ENCODE measurements at places on chromosomes 7 and 10. TPM values are rescaled to one million over a fixed set of nuclear protein-coding genes. Genes with fewer than 3 reads are reported as not detected.

Gene HABP2
- not detected for total RNA-seq

Gene CELF2
- total RNA-seq: 154 TPM

Gene ENTPD1
- 9.7 TPM for total RNA-seq

Gene NPSR1
- not detected for total RNA-seq
